ENCODE measurements at places on chromosomes 1 and 21.

- DNase-seq, result no peak
Measured at GRCh38 chr1:162256287-162256686, 120.4 kb downstream of the SPATA46 start.

- DNase-seq, result no peak
Measured at GRCh38 chr1:24827379-24828135, 82.3 kb downstream of the CLIC4 start.

- DNase-seq, result no peak
Measured at GRCh38 chr1:246471688-246472087, 35.4 kb downstream of the SMYD3 start.

- DNase-seq, result no peak
Measured at GRCh38 chr1:222996310-222996975, 146.6 kb downstream of the TLR5 start.

GRCh38 chr1:99737016-99737415 lies 29.4 kb downstream of the FRRS1 start:
- DNase-seq, result no peak

- DNase-seq, result no peak
Measured at GRCh38 chr1:183838221-183838620, 33.3 kb downstream of the RGL1 start.

- no peak for DNase-seq
Measured at GRCh38 chr1:7410156-7410555, 360.9 kb upstream of the VAMP3 start.

DNA sequence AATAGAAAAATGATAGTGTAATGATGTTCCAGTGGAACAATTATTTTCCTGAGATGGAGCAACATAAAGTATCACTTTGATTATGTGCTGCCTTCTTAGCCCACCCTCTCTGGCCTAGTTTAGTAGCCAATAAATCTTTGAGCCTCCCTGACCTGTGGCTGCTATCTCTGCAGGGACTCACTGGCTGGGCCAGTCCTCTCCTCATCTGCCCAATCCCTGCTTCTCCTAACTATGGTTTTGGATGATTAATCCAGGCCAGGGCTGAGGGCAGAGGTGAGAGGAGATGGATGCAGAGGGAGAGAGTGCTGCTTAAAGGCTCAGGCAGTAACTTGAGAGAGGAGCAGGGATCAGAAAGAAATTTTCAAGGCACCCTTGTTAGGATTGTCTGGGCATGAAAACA lies 89.0 kb upstream of the CD34 start:
- DNase-seq, result no peak

DNA sequence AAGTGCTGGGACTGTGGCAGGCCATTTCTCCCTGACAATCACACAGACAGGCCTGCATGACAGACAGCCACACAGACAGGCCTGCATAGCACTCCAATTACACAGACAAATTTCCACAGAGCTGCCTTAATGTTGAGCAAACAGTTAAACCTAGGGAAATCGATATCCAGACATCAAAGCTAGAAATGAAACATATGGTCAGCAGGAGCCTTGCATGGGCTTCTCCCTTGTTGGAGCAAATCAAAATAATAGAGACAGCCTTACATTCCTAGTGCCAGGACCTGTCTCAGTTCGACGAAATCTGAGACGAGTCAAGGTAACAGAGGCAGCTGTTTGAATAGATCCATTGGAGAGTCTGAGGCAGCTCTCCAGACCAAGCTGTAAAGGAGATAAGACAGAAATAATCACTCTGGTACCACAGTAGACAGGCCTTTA lies 42.4 kb downstream of the OLFML3 start:
- DNase-seq, result no peak

- peak; percentile 31 for DNase-seq
Measured at GRCh38 chr1:172533513-172534151, 682 bp downstream of the SUCO start.

- DNase-seq, result no peak
Measured at GRCh38 chr1:227733309-227733705, 1.8 kb downstream of the JMJD4 start.

- no peak for DNase-seq
Measured at GRCh38 chr21:20661745-20662422, 336.3 kb upstream of the NCAM2 start.

- DNase-seq, result no peak
Measured at GRCh38 chr1:56411484-56412180, 167.7 kb downstream of the PLPP3 start.

DNA sequence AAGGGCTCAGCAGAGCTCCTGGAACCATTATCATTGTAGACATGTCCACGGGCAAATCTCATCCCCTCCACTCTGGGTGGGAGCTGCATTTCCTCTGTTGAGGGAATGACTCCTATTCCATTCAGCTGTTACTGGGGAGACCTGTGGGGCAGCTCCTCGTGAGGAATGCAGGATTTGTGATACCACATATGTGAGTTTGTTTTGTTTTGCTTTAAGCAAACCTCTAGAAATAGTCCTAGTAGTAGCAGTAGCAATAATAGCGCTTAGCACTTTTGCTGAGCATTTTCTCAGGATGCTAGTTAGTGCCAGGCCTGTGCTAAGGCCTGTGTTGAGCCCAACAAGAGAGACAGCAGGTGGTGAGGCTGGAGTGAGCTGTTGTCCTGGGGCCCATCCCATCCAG lies 10.8 kb downstream of the OLIG1 start:
- DNase-seq, result no peak

- no peak for DNase-seq
Measured at GRCh38 chr1:6008084-6008415, 15.8 kb upstream of the NPHP4 start.

DNA sequence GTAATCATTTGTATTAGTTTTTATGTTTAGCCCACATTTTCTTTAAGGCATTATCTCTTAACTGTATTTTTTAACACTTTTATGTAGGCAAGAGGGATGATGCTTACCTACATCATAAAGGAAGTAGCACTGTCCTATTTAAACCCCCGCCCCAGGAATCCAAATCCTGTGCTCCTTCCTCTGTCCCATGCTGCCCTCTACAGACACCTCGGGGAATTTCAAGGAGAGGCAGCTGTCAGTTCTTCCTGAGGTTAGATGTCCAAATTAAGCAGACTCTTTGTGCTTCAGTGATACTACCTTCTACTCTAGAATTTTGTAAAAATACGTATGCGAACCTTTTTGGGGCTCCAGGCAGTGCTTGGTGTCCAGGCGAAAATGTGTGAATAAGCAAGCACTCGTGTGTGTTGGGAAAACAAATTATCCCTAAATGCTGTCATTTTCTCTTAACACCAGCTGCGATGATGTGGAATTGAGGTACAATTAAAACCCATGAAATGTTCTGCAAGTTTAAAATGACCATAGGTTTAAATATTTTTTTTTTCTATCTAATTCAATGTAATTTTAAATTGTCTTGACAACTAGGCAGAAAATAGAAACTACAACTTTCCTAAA lies 19.2 kb downstream of the CRCT1 start:
- DNase-seq, result peak; percentile 63

DNA sequence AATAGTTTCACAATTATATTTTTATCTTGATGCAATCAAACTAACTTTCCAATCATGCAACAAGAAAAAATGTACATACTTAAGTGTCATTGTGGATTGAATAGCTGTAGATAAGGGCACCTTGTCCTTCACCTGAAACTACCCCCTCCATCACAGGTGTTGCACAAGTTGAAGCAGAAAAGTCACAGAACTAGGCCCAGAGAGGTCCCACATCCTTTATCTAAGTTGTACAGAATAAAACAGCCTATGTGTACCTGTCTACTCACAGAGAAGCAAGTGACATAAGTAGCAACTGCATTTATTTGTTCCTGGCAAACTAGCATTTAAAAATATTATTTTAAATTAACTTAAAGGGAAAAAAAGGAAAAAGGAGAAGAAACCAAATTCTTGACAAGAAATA lies 256.8 kb downstream of the FAF1 start:
- DNase-seq, result no peak

GRCh38 chr1:149936992-149937705 lies 470 bp upstream of the MTMR11 start:
- DNase-seq, result no peak

DNA sequence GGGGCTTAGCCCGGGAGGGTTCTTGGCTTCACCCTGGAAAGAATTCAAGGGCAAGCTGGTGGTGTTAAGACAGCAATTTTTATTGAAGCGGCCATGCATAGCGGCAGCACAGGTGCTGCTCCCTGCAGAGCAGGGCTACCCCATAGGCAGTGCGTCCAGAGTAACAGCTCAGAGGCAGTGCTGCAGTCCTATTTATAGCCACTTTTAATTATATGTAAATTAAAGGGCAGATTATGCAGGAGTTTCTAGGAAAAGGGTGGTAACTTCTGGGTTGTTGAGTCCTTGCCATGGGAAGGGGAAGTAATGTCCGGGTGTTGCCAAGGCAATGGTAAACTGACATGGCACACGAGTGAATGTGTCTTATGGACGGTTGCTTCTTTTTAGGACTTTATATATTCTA lies 57.0 kb downstream of the VPS26C start:
- DNase-seq, result no peak

DNA sequence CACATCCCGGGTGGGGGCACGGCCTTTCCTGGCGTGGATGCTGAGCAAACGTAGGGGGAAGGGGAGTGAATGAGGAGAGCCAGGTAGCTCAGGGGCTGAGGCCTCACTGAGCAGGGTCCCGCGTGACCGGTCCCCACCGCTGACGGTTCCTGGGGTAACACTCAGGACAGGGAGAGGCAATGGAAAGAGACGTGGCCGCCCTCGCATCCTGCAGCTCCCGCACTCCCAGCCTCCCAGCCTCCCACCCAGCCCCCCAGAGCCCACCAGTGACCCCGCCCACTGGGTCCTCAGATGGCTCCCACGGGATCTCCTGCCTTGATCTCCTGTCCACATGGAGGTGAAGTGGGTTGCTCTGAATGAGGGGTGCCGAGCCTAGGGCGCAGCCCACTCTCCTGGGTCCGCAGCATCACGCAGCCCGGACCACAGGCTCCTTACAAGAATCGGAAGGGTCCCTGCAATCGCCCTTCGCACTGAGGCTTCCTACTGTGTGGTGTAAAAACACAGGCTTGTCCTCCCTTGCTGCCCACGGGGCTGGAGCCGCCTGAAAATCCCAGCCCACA lies 2.4 kb downstream of the TSPEAR start:
- no peak for DNase-seq

DNA sequence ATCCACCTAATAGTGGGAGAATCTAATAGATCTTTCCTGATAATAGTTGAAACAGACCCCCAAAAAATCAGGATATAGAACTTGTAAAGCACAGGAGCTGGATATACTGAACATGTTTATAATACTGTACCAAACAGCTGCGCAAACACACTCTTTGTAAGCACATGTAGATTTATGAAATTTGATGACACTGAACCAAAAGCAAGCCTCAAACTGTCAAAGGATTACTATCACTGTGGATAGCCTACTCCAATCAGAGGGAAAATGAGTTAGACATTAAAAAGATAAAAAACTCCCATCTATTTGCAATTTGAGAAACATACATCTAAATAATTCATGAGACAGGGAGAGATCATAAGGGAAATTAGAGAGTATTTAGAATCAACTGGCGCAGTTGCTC lies 26.1 kb downstream of the RCAN3 start:
- DNase-seq, result no peak

- no peak for DNase-seq
Measured at GRCh38 chr1:101769520-101769919, 227.2 kb downstream of the OLFM3 start.

- DNase-seq, result no peak
Measured at GRCh38 chr1:180974236-180974635, 48.4 kb downstream of the STX6 start.

DNA sequence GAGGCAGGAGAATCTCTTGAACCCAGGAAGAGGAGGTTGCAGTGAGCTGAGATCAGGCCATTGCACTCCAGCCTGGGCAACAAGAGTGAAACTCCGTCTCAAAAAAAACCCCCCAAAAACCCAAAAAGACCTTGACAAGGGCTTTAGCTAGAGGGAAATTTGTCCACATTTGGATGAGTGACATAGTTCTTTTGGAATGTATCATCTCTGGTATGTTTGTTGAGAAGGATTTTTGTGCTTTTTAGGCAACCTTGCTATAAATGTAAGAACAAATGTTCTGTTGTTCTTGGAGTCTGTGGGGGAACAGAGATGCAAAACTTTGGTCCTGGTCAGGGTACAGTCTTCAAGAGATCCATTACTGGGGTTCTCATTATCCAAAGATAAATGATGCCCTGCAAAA lies 28.9 kb downstream of the INAVA start:
- DNase-seq, result no peak

Data from activated naive CD4-positive, alpha-beta T cell treated with anti-CD3 and anti-CD28 coated beads, Interleukin-2, amount 50 U/mL, for 72 hours (primary cell).